ENCODE measurements at places on chromosomes 16 and 17. TPM values are rescaled to one million over a fixed set of nuclear protein-coding genes. Genes with fewer than 3 reads are reported as not detected.

- H3K4me1 ChIP-seq = peaks cover 21% of the 10 kb centered on the region
- H3K27me3 ChIP-seq = no peaks in the 10 kb centered on the region
- peak; percentile 78 for DNase-seq
- peak overlapping the region; percentile 95 for H3K4me3 ChIP-seq
- 0 out of 2 replicates have a peak overlapping the region, but pooled peaks have one; percentile 76 for H3K27ac ChIP-seq
- H3K36me3 ChIP-seq = peaks cover 5% of the 10 kb centered on the region
These were observed 637 bp downstream of the DHRS11 start for GRCh38 chr17:36592316-36592715.

DNA sequence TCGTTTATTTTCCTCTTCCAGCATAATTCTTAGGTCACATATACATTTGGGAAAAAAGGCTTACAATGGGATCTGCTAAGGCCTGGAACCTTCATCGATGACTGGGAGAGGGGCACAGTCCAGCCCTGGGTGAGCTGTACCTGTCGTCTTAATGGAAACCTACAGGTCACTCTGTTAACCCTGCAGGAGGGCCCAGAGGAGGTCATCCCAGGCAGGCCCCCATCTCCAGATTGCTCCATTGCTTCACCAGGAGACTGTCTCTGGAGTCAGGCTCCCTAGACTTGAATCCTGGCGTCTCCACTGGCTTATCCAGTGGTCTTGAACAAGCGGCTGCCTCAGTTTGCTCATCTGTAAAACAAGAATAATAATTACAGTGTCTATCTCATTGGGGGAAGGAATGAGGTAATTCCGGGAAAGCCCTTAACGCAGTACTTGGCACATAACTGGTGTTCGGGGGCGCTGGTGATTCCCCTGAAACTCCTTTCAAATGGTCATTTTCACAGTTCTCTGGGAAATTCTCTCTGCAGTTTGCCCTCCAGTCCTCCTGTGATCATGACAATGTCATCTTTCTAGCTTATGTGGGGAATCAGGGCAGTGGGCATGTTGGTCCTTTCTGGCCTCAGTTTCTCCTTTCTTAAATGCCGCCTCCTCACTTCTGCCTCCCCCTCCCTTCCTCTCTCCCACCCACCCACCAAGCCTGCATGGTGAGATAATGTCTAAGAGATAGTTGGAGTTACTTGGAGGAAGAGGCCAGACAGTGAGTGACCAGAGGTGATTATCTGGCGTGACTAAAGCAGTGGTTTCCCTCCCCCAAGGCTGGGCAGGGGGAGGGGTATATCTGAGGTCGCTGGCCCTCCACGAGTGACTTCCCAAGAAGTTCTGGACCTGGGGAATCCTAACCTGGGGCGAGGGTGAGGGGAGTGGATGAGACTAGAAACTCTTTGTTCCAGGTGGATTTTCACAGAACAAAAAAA, 31.3 kb upstream of the TAC4 start:
- H3K36me3 ChIP-seq = no peaks in the 10 kb centered on the region
- peak overlapping the region; percentile 66 for H3K4me3 ChIP-seq
- peaks cover 33% of the 10 kb centered on the region for H3K27me3 ChIP-seq
- H3K4me1 ChIP-seq = peaks cover 20% of the 10 kb centered on the region
- no peak overlapping the region for H3K27ac ChIP-seq

- no peak for DNase-seq
- no peaks in the 10 kb centered on the region for H3K27me3 ChIP-seq
- no peaks in the 10 kb centered on the region for H3K36me3 ChIP-seq
- 0 out of 2 replicates have a peak, but pooled peaks cover 3% of the 10 kb centered on the region for H3K4me1 ChIP-seq
- no peak overlapping the region for H3K4me3 ChIP-seq
These were observed 47.8 kb downstream of the PITPNM3 start for GRCh38 chr17:6508519-6509030.

Gene HP
- total RNA-seq = not detected

- no peak overlapping the region for H3K4me3 ChIP-seq
- no peak overlapping the region for H3K27ac ChIP-seq
- H3K36me3 ChIP-seq = peaks cover 31% of the 10 kb centered on the region
- DNase-seq = no peak
- H3K27me3 ChIP-seq = no peaks in the 10 kb centered on the region
- H3K4me1 ChIP-seq = no peaks in the 10 kb centered on the region
These were observed 19.6 kb downstream of the NME2 start for GRCh38 chr17:51185763-51186332.

- H3K36me3 ChIP-seq = no peaks in the 10 kb centered on the region
- H3K4me3 ChIP-seq = no peak overlapping the region
- H3K27ac ChIP-seq = no peak overlapping the region
- DNase-seq = no peak
- no peaks in the 10 kb centered on the region for H3K27me3 ChIP-seq
These were observed 14.7 kb upstream of the WNT3 start for GRCh38 chr17:46832945-46833839.

Gene SLC25A10
- total RNA-seq = 37.1 TPM

Gene KRT14
- total RNA-seq = not detected

- no peaks in the 10 kb centered on the region for H3K27me3 ChIP-seq
- H3K4me1 ChIP-seq = peaks cover 9% of the 10 kb centered on the region
- no peak overlapping the region for H3K4me3 ChIP-seq
- H3K36me3 ChIP-seq = no peaks in the 10 kb centered on the region
These were observed 8.1 kb downstream of the CYGB start for GRCh38 chr17:76529224-76530094.

- no peak overlapping the region for H3K4me3 ChIP-seq
- 0 out of 2 replicates have a peak, but pooled peaks cover 3% of the 10 kb centered on the region for H3K4me1 ChIP-seq
- H3K27me3 ChIP-seq = no peaks in the 10 kb centered on the region
- H3K27ac ChIP-seq = no peak overlapping the region
These were observed 112.4 kb downstream of the SPECC1 start for GRCh38 chr17:20121359-20122253.

Measured in GM23338 (cell line).